ENCODE measurements at places on chromosomes 3 and 15.

- no peak for DNase-seq
These were observed 685.8 kb upstream of the CCDC54 start for GRCh38 chr3:106691476-106691875.

DNA sequence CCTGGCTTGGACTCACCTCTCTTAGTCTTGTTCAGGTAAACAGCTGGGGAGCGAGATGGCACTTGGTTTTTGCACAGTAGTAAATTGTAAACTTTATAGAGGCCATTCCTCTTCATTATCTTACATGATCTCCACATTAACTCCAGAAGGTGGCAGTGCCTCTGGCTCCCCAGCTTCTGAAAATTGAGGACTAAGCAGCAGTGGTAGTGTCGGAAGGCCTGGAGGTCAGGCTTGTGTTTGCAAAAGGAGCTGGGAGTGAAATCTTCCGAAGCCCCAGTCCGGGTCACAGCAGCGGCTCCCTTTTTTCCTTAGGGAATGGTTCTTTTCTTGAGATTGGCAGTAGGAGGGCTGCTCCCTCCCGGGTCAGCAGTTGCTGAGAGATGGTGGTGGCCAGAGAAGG lies 85.7 kb downstream of the FNDC3B start:
- no peak for DNase-seq

GRCh38 chr3:163838769-163839168 lies 1239.5 kb downstream of the SI start:
- DNase-seq, result no peak

GRCh38 chr15:29316422-29316821 lies 46.8 kb upstream of the NSMCE3 start:
- no peak for DNase-seq

DNA sequence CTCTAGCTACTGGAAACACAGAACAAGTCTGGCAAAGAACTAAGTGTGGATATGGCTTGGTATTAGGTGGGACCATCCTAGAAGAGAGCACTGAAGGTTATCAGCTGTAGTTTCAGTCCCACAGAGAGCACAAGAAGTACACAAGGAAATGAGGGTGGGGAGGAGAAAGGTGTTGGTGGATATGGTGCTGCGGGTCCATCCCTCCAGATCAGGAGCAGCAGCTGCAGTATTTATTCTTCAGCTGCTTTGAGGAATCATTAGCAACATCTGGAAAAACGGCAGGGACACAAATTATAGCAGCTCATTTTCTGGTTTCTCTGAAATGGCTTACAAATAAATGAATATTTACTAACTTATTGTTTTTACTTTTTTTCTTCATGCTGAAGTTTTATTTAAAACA lies 29.0 kb downstream of the CD80 start:
- DNase-seq, result no peak

GRCh38 chr3:145902166-145902565 lies 258.8 kb downstream of the PLOD2 start:
- no peak for DNase-seq

GRCh38 chr3:141940194-141940776 lies 63.8 kb downstream of the ATP1B3 start:
- DNase-seq, result no peak

- no peak for DNase-seq
These were observed 578.6 kb downstream of the RSL24D1 start for GRCh38 chr15:54618120-54618519.

DNA sequence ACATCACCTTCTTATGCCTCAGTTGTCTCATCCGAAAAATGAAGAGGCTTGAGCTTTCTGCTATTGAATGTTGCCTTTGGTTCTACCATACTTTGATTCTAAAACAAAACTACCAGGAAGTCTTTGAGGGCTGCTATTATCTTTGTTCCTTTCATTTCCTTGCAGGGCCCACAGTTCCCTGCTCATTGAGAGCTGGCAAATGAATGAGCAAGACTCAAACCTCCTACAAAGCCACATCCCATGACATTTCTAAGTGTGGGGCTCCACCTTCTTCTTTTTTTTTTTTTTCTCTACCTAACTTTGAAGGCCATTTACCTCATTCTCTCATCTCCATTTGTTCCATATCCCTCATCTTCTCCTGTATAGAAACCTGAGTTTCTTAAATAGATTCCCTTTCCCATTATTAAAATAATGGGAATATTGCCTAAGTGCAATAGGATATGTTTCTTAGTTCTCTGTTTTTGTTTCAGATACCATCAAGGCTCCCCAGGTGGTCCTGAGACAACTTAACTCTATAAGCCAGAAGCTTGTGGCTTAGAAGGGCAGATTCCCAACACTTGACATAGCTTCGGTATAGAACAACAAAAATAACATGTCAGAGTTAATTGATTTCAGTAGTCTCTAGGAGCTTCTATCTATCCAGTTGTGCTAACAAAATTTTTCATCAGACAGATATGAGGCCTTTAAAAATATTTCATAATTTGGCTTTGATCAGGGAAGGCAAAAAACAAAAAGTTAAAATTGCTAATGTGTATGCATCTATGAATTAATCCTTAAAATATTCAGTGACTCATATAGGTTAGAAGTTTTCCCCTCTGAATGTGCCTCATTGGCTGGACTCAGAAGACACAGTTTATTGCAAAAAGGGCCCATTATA lies 951.6 kb downstream of the TUSC7 start:
- DNase-seq, result no peak

- DNase-seq, result no peak
These were observed 10.3 kb upstream of the MTMR10 start for GRCh38 chr15:31001702-31002101.

GRCh38 chr3:193640728-193641439 lies 47.9 kb downstream of the OPA1 start:
- DNase-seq, result no peak

GRCh38 chr3:64995857-64996551 lies 308.2 kb upstream of the ADAMTS9 start:
- no peak for DNase-seq

- no peak for DNase-seq
These were observed 112.1 kb upstream of the MB21D2 start for GRCh38 chr3:193029800-193030199.

- no peak for DNase-seq
These were observed 44.6 kb downstream of the TRIM71 start for GRCh38 chr3:32862247-32862935.

DNA sequence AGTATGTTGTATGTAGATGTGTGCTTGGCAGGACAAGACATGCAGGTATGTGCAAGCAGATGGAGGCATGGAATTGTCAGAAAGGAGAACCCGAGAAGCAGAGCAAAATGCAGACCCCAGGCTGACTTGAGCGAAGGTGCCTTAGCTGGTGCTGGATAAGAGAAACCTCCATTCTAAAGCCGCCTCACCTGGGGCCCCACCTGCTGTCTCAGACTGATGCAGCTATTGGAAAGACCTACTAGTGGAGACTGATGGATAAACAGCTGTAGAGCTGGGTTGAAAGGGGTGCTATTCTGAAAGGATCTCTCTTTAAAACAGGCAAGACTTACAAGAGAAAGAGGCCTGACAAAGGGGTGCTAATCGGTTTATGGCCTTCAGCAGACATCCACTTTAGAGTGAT lies 86.2 kb downstream of the EPHB1 start:
- no peak for DNase-seq
